ENCODE measurements at places on chromosomes 13 and 19.

GRCh38 chr13:48165063-48165462 is 67.9 kb upstream of the ITM2B start:
- no peak for DNase-seq

GRCh38 chr13:113532156-113532806 is 41.8 kb upstream of the DCUN1D2 start:
- DNase-seq = no peak

DNA sequence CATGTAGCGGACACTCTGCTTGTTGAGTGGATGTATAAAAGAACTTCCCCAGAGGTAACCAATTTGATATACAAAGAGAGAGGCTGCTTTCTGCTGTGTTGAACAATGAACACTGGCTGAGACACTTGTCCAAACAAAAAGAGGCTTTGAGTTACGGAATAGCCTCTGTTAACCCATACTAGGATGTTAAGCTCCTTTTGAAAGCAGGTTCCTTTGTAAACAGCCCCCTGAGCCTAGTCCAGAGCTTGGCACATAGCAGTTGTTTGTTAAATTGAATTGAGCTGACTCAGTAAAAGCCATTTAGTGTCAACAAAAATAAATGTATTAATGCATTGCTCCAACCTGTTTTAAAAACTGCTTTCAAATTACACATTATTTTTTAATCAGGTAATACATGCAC is 200.1 kb downstream of the MZT1 start:
- no peak for DNase-seq

- DNase-seq = no peak
Observed at GRCh38 chr13:36108342-36108741, 22.8 kb downstream of the DCLK1 start.

GRCh38 chr13:114065926-114066774 is 66.3 kb downstream of the RASA3 start:
- peak; percentile 62 for DNase-seq

DNA sequence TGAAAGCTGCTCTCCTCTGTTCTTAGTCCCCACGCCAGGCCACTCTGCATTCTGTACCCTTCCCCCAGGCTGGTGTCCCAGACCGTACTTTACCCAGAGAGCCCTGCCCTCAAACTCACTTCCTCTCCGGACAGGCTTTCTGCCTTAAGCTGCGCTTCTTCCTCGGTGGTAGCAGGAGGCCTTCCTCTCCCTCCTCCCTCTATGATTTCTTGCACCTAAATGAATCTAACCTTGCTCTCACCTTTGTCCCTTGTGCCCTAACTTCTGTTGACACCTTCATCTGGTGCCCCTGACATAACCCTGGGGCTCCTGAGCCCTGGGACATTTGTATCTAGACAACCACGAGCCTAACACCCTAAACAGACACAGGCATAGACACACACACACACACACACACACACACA is 29.6 kb upstream of the CEACAM21 start:
- DNase-seq = peak; percentile 64

DNA sequence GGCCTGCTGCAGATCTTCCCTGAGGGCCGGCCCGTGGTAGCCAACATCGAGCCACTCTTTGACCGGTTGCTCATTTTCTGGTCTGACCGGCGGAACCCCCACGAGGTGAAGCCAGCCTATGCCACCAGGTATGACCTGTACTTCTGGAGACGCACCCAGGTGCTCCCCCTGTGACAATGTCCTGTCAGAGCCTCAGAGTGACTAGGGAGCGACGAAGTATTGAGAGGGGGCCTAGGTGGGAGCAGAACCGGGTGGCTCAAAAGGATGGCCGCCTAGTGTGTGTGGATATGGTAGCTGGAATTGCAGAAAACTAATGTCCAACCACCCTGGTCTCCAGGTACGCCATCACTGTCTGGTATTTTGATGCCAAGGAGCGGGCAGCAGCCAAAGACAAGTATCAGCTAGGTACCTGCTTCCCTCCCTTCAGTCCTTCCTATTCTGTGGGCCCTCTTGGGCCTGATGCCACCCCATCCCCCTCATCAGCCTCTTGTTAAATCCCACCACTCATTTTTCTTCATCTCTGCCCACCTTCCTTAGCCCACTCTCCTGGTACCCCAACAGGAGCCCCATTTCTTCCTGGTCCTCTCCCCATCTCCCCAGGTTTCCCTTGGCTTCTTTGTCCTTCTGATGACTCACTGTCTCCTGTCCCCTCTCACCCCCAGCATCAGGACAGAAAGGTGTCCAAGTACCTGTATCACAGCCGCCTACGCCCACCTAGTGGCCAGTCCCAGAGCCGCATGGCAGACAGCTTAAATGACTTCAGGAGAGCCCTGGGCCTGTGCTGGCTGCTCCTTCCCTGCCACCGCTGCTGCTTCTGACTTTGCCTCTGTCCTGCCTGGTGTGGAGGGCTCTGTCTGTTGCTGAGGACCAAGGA is 8.4 kb downstream of the EGLN2 start:
- DNase-seq = peak; percentile 35

DNA sequence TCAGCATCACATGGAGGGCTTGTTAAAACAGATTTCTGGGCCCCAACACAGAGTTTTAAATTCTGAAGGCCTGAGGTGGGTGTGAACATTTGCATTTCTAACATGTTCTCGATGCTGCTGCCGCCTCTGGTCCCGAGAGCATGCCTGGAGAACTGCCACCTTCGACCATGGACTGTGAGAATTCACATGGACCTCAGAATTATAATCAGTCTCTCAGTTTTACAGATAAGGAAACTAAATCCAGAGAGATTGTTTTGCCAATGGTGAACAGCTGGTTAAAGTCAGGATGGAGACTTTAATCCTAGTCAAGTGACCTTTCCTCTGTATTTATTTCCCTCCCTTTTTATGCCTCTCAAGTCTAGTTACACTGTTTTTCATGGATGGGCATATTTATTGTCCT is 14.7 kb downstream of the ALOX5AP start:
- no peak for DNase-seq

- no peak for DNase-seq
Observed at GRCh38 chr13:110306960-110307766, at the start of the genes COL4A1 and COL4A2. COL4A1 (minus strand) TSS chr13:110307157; CDS start chr13:110307027, 130 bp downstream. COL4A2 (plus strand) TSS chr13:110307284; CDS start chr13:110307904, 620 bp downstream.

DNA sequence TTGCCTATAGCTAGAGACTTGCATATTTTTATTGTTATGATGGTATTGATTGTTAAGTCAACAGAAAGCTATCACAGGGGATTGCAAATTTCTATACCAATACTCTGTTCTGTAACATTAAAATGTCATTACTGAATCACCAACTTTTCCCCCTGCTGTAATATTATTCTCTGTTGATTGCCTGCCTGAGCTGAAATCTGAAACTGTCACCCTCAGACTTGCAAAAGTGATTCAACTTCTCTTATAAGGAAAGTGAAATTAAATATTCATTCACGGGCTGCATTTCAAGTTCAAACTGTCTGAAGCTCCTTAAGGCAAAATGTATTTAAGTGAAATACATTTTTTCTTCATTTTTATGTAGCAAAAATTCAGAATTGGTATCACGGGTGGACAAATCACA is 723.2 kb downstream of the PCDH9 start:
- DNase-seq = no peak

- DNase-seq = no peak
Observed at GRCh38 chr13:108919036-108919907, 289.9 kb downstream of the MYO16 start.

- no peak for DNase-seq
Observed at GRCh38 chr19:10100163-10100785, 2.2 kb downstream of the ANGPTL6 start.

- DNase-seq = no peak
Observed at GRCh38 chr19:46191356-46191755, 38.2 kb upstream of the IGFL1 start.

GRCh38 chr19:718991-719512 is 10.3 kb downstream of the PALM start:
- DNase-seq = no peak

DNA sequence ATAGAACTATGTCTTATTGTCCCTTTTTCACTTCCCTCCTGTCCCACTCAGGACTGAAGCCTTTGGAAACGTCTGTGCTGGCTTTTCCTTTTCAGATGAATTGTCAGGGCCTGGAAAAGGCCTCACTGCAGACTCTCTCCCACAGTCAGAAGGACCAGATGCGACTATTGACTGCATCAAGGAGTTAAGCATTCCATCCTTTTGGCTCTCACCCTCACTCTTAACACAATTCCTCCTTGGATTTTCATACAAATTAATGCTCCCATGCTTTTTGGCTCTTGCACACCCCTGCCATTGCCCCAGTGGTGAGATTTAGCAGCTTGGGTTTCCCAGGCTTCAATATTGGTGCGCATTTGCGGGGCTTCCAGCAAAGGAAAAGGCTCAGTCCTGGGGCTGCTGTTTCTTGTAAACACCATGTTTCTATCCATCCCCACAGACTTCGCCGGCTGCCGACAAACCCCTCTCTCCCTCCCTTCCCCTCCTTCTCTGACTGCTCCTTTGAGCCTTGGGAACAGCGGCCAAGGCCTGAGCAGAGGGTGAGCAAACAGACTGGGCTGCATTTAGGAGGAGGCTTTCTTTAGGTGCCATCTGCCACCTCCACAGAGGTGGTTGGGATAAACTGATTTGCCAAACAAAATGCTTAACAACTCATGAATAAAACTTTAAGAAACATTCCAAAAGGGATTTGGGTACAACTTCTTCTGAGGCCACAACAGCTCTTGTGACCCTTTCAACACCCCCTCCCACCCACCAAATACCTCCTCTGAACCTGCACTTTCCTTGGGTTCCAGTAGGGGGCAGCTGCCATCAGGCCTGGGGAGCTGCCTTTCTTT is 48.6 kb upstream of the PCDH8 start:
- DNase-seq = peak; percentile 19

Measured in activated T-cell treated with anti-CD3 and anti-CD28 coated beads, Interleukin-2, amount 50 U/mL, for 48 hours (primary cell).